ENCODE measurements at places on chromosomes 5 and 9.
A peak's percentile ranks its signal among the peaks of the same experiment; 100 is the strongest.

- no peak for DNase-seq
Observed at GRCh38 chr5:87136096-87136495, 131.6 kb upstream of the RASA1 start.

- peak; percentile 97 for DNase-seq
Observed at GRCh38 chr5:98106116-98107031, 667.1 kb upstream of the RGMB start.

DNA sequence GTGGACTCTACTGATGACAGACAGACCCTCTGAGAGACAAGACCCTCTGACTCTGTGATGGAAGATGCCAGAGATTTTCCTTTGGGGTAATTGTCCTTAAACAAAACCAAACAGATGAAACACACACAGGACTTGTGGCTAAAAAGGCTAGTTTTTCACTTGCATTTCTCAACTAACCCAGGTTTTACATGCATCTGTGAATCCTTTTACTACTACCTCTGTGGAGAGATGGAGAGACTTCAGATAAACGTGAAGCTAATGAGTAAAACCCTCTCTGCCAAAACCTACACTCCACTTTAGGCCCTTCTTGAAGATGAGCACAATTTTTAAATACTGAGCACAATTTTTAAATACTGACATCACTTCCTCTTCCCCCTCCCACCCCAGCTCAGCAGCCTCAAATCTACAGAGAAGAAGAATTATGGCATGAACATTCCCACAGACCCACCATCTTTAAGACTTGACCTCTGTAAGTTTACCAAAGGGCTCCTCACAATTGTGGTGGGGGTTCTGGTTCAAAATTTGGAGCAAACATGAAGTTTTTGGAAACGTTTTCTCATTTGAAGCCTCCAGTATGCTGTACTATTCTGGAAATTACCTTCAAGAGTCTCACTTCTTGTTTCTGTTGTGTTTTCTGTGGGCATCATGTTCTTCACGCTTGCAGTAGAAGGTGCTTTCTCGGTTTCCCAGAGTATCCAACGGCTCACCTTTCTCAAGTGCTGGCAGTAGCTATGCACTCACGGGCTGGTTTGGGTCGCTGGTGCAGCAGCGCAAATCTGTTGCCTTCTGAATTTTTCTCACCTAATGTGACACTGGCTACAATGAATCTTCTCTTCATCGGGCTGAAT, 42.7 kb downstream of the ACER2 start:
- DNase-seq = no peak

GRCh38 chr5:150989695-150990094, 30.7 kb upstream of the GPX3 start:
- DNase-seq = no peak

DNA sequence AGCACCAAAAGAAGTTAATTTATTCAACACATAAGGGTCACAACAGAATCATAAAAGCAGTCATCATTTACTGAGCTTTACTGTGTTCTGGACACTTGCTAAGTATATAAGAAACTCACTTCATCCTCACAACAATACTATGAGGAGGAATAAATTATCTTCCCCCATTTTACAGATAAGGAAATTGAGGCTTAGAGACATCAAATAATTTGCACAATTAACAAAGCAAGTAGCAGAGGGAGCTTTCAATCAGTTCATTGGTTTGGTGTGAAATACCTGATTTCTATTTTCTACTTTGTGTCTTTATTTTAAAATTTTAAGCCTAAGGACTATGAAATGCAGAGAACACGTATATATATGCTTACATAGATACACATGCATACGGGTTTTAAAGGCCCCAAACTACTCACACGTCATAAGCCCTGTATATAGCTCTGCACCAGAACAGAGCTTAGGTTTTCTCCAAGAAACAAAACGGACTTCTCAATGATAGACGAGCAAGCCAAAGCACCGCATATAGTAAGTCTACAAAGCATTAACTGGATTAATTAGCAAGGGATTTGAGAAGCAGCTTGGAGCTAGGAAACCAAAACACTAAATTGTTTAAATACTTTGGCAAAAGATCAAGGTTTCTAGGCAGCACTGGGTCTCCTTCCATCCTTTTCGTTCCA, 95.6 kb downstream of the DENND1A start:
- DNase-seq = no peak

DNA sequence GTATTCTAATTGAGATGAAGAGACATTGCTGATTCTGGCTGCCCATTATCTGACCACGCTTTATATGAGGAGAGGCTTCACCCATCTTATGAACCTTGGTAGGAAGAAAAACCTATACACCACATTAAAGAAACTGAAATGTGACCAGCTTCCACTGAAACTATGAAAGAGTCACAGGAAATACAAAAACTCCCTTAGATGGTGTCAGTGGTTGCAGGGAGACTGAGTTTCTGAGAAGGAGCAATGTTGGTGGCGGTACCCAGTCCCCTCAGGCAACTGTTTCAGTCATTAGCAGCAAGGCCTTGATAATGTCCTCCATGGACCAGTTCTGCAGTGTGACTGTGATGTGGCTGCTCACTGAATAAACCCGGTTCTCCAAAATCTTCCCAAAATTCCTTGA, 110.5 kb upstream of the FTMT start:
- no peak for DNase-seq

DNA sequence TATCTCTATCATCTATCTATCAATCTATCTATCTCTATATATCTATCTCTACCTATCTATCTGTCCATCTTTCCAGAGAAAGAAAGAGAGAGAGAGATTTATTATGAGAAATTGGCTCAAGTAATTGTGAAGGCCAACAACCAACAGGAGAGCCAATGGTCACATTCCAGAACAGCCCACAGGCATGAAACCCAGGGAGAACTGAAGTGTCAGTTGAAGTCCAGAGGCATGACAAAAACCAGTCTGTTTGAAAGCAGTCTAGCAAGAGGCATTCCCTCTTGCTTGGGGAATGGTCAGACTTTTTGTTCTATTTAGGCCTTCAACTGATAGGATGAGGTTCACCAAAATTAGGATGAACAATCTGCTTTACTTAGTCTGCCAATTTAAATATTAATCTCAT, 87.6 kb upstream of the PLCXD3 start:
- DNase-seq = no peak

DNA sequence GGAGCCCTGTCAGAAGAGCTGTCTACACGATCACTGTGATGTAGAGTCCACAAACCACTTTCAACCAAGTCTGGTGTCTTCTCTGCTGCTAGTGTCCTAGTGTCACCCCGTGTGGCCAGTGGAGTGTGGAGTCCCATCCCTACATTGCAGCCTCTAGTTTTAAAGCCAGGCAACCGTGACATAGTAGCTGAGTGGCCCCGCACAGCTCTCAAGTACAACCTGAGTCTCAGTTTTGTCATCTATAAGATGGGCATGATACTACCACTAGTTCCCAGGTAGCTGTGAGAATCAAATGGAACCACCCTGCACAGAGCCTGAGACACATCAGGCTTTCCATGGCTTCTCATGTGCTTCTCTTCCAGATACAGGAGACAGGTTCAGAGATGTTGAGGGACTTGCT, 43.2 kb upstream of the AKNA start:
- DNase-seq = no peak

DNA sequence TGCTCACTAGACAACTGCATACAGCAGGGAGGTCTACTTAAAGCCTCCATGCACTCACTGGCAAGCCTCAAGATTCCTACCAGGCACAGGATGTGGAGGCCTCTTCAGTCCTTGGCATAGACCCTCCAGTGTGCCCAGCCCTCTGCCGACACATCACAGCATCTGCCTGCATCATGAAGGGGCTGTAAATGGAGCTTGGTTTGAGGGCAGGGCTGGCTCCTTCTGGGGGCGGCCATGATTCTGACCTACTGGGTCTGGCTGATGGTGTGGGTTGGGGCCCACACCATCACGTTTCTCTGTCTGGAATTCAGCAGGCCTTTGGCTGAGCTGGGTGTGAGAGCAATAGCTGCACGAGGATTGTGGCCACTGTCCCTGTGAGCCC, 84.9 kb upstream of the SHB start:
- DNase-seq = no peak

DNA sequence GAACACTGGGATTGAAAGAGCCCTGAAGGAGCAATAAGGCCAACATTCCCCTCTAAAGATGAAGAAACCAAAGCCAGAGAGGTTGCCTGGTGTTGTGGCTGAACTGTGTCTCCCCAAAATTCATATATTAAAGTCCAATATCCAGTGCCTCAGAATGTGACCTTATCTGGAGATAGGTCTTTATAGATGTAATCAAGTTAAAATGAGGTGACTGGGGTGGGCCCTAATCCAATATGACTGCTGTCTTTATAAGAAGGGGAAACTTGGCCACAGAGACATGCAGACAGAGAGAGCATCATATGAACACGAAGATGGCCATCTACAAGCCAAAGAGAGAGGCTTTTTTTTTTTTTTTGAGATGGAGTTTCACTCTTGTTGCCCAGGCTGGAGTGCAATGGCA, 66.9 kb upstream of the PLPP1 start:
- DNase-seq = no peak

- DNase-seq = no peak
Observed at GRCh38 chr9:20188616-20189369, 400.0 kb upstream of the SLC24A2 start.

Measured in fibroblast of mammary gland (primary cell).